Stimulated activated CD8-positive, alpha-beta memory T cell treated with anti-CD3 and anti-CD28 coated beads, Interleukin-12 subunit alpha, Interleukin-12 subunit beta, amount 100 ng/mL, for 1 hour (primary cell): ENCODE measurements at places on chromosomes 2 and 18.

- DNase-seq = no peak
These were observed 188.4 kb upstream of the TPO start for GRCh38 chr2:1224901-1225300.

- no peak for DNase-seq
These were observed 37.0 kb downstream of the MAL start for GRCh38 chr2:95062242-95063085.

GRCh38 chr2:459931-460330 is 172.0 kb upstream of the ALKAL2 start:
- no peak for DNase-seq

GRCh38 chr2:150674283-150674682 is 186.8 kb upstream of the RND3 start:
- DNase-seq = no peak

GRCh38 chr2:149473521-149473920 is 114.1 kb downstream of the MMADHC start:
- no peak for DNase-seq

DNA sequence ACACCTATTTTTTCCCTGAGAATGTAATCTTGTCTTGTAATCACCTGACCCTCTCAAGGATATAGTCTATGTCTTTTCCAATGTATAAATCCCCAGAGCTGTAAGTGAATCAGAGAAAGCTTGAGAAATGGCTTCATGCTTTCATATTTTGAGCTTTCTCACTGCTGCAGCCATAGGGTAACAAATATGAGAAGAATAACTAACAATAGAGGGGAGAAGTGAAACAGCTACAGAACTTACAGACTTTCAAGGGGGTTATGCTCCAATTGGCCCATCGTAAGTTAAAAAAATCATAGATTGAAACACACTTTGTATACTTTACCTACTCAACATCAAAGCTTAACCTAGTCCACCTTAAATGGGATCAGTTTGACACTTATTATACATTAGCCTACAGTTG is 111.0 kb downstream of the CNTNAP5 start:
- DNase-seq = no peak

- DNase-seq = no peak
These were observed 123.7 kb upstream of the MSTN start for GRCh38 chr2:190186238-190186637.

DNA sequence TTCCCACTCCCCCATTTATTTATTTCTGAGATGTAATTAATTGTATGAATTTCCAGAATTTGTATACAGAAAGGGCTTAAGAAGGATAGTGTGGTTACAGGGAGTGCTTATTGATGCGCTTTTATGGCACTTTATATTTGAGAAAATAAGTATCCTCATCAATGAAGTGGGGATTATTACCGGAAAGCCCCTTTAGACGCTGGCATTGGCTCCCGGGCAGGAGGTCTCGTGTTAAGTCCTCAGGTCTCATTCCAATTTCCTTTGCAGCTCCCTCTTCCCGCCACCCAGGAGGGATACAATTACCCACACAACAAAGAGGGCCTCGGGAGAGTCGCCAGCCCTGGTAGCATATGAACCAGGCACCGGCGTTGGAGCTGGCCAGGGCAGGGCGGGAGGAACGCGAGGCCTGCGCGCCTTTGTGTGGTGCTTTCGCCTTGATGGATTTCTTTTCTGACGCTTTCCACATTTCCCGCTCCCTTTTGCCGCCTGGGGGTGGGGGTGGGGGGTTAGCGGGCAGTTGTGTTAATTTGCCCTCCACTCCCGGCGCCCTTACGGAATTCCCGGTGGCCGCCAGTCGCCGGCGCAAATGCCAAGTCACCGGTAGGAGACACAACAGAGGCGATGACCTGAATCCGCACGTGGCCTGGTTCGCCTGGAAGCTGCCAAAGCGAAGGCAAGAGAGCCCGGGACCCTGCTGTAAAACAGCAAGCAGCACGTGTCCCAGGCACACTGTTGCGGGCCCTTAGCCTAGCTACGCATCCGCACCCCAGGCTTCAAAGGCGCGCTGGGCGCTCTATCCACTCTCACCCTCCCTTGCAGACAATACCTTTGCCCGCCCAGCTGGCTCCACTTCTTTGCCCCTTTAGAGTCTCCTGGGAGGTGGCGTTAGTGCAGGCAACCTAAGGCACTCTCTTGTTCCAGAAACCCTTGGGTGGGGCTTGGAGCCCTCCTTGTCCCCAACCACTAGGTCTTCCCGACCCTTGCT is 3.3 kb downstream of the GAD1 start:
- DNase-seq = no peak

DNA sequence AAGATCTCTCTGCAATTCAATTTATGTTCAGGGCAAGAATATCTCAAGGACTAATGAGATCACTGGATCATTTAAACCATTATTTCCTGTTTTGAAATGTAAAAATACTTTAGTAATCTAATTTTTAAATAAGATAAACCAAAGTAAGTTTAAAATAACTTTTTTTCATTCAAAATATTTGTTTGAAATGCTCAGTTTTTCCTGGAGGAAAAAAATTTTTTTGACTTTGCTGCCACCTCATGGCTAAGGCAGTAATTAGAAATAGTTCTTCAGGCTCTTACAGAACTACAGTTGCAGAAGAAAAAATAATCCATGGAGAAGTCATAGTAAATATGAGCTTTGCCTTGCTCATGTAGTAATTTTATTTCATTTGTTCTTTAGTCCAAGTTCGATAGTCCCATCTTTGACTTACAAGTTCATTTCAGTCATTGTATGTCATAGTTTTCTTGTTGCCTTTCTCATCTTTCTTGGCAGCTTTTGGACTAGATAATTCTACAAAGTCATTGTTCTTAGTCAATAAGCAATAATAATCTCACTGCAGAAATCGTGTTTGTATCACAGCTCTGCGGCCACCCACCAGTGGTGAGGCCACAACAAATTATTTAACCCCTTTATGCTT is 127.4 kb downstream of the DPP4 start:
- DNase-seq = no peak

DNA sequence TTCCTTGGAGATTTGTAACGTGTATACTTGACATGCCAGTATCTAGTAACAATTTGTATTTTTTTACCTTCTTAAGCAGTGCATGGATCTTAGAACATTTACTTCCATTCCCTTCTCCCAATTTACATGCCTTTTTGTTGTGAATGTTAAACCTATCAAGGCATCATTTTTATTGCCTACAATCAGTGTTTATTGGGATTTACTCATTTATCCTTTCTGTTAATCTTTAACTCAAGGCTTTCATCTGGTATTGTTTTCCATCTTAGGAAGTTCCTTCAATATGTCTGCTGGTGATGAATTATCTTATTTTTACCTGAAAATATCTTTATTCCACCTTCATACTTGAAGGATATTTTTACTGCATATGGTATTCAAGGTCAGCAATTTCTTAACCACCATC is 88.5 kb upstream of the EMILIN2 start:
- no peak for DNase-seq

GRCh38 chr2:161136696-161137324 is 23.4 kb upstream of the TANK start:
- peak; percentile 10 for DNase-seq

DNA sequence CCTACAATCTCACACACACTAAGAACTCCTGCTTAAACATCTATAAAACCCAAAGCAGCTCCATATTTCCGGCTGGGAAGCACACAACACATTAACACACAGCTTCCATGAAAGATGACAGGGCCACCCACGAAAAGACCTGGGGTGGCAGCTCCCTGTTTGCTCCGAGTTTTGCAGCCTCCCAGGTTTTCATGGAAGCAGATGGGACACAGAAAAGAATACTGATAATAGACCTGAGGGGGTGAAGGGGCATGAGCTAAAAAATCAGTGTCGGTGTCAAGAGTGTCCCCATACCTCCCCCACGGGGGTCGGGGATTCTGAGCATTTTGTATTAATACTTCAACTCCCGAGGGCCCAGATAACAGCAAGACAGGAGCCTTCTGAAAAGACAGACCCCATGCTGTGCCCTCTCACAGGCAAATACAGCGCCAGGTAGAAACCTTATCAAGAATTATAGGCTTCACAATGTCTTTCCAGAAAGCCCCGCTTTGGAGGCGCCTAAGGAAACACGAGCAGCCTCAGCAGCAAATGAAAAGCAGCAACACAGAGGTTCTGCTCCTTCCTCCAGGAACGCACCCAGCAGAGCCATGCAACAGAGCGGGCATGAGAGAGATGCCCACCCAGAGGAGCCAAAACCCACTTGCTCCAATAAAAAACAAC is 50.5 kb downstream of the ZNF516 start:
- no peak for DNase-seq

DNA sequence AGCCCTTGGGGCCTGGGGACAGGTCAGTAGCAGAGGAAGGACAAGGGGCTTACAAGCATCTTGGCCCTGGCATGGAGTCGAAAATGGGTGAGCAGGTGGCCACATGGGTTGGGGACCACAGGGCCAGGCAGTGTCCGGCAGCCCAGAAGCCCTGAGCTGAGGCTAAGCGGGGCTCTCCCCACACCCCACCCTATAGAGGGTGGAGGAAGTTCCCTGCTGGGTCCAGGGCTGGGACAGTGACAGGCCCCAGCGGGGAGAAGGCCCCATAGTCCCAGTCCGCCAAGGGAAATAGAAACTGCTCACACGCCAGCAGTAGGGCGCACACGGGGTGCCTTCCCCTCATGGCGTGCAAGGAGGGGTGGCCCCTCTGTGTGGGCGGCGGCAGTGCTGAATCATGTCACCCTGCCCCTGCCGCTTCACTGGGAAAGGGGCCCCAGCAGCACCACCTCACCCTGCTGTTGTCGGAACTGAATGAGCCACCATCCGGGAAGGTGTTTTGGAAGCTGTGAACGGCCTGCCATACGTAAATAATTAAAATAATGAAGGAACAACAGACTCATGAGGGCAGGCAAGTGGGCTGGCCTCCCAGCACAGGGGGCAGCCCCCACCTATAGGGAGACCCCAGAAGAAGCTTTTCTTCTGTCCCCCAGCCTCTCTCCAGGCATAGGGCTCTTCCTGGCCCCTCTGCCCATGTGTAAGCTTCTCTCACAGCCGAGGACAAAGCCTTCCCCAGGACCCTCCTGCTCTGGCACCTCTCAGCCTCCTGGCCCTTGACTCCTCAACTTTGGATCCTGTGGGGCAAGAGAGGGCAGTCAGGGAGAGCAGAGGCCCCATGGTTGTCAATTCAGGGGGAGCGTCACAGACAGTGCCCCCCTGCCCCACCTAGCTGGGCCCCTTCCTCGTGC is 12.7 kb upstream of the DUSP2 start:
- peak; percentile 75 for DNase-seq

DNA sequence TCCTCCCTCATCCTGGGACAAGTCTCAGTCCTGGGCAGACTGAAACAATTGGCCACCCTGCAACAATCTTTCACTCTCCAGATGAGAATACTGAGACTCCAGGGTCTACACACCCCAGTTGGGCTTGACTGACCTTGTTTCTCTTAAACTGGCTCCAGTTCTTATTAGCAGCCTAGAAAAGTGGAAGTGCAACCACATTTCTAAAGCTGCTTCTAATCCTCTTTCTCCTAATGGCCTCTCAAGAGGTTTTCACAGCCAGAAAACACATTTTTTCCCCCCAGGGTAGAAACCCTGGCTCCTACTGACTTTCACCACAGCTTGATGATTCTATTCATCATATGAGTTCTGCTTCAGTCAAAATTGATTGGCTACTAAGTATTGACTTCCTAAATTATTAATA is 45.8 kb downstream of the SLC4A5 start:
- no peak for DNase-seq

DNA sequence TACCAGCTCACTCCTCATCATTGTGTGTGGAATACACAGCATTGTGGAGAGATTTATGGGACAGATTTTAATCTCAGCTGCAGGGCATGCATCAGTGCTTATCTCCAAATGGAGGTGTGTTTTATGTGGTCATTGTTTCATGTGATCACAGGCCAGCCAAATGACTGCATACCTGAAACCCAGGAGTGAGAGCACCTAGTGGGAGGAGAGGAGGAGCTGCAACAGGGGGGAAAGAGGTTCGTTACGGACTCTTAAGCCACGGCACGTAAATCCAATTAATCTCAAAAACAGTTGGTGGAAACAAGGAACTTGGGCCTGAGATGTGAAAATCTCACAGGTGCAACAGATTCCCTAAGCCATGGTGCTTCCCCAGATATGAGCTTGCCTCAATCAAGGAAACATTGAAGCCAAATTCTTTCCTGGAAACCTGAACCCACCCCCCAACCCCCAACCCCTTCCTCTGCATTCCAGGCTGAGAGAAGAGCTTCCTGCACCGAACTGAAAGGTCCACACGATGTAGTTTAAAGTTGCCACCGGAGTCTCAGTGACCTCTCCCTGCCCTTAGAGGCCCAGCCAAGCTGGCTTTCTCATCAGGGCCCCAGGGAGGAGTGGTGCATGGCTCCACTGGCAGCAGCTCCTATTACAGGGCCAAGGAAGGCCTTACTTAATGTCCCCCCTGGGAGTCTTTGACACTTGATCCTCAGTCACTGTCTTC is 167.4 kb downstream of the C1D start:
- no peak for DNase-seq

GRCh38 chr18:23593720-23594119 is 7.4 kb upstream of the NPC1 start:
- no peak for DNase-seq

DNA sequence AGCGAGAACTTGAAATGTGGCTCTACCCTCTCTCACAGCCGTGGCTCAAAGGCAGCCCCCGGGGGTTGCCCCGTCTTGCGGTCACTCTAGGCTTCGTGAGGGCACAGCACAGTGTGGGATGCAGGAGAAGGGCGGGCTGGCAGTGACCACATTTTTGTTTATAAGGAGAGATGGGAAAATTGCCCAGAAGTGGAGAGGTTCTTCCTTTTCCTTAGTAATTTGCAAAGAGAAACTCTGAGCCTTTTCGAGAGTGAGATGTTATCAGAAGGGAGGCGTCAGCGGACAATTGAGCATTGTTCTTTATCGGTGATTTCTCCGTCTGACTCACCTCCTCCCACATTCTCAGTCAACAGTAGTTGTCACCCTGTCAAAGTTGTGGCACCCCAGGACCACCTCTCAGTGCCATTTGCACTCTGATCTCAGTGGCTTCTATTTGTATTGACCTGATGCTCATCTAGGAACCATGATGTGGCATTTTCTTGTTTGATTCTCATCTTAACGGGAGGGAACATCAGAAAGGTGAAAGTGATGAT is 89.6 kb downstream of the ACAA2 start:
- no peak for DNase-seq

- DNase-seq = no peak
These were observed 15.0 kb upstream of the HTR2B start for GRCh38 chr2:231139796-231140195.

DNA sequence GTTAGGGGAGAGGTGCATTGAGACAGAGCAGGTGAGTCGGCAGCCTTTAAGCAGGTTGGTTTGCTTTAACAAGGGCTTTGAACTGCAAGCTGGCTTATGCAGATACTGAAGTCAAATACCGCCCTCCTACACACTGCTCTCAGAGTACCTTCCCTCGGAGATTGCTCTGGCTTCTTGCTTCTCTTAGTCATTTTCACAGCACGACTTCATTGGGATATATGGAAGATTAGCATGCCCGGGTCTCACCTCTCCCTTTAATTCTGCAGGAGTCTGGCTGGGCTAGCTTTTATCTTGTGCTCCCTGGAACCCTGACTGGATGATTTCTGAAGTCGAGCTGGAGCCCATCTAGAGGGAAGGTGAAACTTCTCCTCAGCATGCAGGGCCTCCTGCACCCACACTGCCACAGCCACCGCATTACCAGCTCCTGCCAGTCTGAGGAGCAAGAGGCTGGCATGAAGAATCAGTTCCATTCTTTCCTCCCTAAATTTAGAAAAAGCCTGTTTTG is 395.5 kb upstream of the HNRNPA3 start:
- DNase-seq = no peak

- DNase-seq = no peak
These were observed 150.6 kb downstream of the RTN4 start for GRCh38 chr2:54899576-54900200.
